G401 (cell line): ENCODE measurements at places on chromosomes 1 and 21. TPM values are rescaled to one million over a fixed set of nuclear protein-coding genes. Genes with fewer than 3 reads are reported as not detected.

SMIM12 gene
- total RNA-seq = 64.5 and 72.1 TPM in 2 replicates

- peak; percentile 34 for DNase-seq
These were observed 637 bp upstream of the MYBPHL start for GRCh38 chr1:109307274-109308021.

GRCh38 chr21:33968995-33969348 lies 53.4 kb upstream of the ATP5PO start:
- no peak for DNase-seq

DNA sequence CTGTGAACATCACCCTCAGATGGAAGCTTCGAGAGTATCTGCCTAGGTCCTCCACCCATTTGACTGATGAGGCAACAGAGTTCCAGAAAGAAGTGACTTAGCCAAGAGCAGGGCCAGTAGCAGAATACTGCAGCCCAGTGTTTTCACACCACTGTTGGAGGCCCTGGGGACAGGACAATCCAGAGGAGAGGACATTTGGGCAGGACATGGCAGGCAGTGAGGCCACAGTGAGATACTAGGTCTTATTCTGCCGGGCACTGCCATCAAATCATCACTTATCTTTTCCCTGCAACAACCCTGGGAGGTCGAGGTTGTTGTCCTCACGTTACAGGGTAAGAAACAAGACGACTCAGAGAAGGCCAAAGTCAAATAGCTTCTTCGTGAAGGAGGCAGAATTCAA lies 5.5 kb upstream of the FOXO6 start:
- DNase-seq = no peak

DNA sequence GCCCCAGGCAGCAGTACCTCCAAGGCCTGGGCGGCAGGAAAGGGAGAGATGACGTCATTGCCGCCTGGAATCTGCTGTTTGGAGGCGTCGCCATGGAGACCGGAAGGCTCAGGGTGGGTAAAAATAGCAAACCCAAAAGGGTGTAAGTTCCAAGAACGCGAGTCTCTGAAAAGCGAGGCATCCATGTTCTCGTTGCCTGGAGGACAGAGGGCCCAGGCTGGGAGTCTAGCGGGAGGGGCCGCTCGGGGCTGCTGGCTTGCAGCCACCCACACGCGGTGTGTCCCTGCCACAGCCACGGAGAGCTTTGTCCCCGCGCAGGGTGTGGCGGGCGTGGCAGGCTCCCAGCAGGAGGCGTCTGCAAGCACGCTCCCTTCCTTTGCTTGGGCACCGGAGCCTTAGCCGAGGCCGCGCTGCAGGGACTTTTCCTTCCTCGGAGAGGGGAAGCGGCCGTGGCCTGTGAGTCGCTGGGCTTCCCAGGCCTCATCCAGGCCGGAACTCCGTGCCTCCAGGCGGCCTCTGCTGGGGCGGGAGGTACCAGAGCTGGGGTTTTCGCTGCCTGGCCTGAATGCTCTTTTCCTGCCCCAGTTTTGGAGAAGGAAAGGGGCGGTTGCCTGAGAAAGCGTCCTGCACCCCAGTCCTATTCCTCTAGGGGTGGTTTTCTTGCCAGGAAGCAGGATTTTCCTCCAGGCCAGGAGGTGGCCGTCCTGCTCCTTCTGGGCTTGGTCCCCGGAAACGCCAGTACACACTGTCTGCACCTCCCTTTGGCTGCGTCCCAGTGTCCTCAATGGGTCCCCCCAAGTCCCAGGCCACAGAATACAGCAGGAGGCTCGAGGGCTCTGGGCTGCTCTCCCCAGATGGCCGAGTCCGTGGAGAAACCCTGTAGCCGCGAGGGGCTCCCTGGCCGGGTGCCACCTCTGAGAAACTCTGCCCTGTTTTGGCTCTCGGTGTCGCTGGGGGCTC lies 15.3 kb upstream of the SKI start:
- DNase-seq = peak; percentile 98

DNA sequence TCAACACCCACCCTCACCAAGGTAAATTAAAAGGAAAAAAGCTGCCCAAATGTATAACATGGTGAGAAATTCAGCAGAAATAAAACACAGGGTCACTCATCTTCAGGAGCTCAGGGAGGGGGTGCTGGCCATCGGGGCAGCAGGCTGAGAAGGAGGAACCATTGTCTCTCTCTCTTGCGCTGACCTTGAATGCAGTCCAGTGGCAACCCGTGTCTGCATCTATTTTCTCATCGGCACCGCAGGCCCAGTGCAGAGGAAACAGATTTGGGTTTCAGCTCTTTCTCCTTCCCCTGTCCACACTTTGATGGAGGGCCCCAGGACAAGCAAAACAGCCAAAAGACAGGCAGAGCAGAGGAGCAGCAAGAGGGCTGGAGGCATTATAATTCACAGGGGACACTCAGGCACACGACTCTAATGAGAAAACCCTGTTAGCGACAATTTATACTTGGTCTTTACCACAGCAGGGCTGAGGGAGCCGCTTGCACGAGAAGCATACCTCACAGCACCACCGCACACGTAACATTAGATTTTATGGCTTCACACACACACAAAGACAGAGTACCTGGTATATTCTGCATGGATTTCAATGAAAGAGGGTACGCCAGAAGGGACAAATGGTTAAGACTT lies 18.6 kb downstream of the MKNK1 start:
- no peak for DNase-seq

EPHX1 gene
- total RNA-seq = 23.5 and 30.0 TPM in 2 replicates

RNU1-1 gene
- total RNA-seq = not detected in 2 replicates

- DNase-seq = no peak
These were observed 61.9 kb downstream of the TIAM1 start for GRCh38 chr21:31282095-31282709.

- no peak for DNase-seq
These were observed 888 bp upstream of the COL18A1 start for GRCh38 chr21:45403825-45404729.

- no peak for DNase-seq
These were observed 33.5 kb upstream of the DPT start for GRCh38 chr1:168762473-168762872.

DNA sequence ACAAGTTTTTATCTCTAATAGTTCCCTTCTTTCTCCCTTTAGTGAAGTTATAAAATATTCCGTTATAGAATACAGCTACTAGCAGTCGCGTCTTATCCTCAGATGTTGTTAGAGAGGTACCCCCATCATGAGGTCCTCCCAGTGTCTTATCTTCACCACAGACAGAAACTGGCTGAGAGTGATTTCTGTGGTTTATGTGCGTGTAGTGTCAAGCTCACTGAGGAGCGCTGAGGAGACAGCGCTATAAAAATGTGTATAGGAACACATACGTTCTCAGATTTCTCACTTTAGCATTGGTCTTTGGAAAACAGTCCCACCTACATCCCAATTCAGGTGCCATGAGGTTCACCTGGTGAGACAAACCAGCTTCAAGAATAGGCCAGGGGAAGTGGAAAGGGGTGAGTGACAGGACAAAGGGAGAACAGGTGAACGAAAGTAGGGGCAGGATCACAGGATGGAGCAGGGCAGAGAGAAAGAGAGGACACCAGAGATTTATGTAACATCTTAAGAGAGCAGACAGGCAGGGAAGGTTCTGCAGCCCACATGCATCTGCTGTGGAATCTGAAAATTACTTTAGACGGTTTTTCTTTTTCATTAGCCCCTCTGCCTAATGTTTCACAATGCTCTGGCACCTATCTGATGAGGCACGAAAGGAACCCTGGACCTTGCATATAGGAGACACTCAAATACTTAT lies 2.7 kb upstream of the PLEKHO1 start:
- peak; percentile 34 for DNase-seq

GRCh38 chr1:100359139-100359538 lies 6.8 kb downstream of the CDC14A start:
- no peak for DNase-seq

TSPAN1 gene
- 5.9 TPM in 1 of 2 replicates, not detected in the other for total RNA-seq

LGR6 gene
- not detected in 2 replicates for total RNA-seq

- no peak for DNase-seq
These were observed 36.0 kb downstream of the RNU1-1 start for GRCh38 chr1:16478091-16478490.

GRCh38 chr1:14362331-14362730 lies 236.2 kb upstream of the KAZN start:
- DNase-seq = no peak

- no peak for DNase-seq
These were observed 39.0 kb downstream of the TENT5C start for GRCh38 chr1:117644696-117645311.

PTPRF gene
- total RNA-seq = 46.6 and 61.3 TPM in 2 replicates

CD34 gene
- total RNA-seq = not detected in 2 replicates

DNA sequence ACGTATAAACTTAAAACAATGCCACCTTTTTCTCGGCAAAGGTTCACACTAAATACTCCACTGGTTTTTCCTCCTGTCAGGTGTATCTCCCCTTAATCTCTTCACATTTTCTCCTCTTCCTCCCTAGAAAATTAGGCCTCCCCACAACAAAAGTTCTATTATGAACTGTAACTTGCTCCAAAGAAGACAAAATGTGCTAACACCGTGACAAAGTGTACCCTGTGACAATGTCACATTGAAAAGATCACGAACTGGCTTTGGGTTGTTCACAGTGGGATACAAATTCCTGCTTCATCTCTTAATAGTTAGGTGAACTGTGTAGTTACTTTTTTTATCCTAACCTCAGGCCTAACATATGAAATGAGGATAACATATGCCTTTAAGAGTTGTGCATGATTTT lies 6.0 kb downstream of the NUCKS1 start:
- no peak for DNase-seq

DNA sequence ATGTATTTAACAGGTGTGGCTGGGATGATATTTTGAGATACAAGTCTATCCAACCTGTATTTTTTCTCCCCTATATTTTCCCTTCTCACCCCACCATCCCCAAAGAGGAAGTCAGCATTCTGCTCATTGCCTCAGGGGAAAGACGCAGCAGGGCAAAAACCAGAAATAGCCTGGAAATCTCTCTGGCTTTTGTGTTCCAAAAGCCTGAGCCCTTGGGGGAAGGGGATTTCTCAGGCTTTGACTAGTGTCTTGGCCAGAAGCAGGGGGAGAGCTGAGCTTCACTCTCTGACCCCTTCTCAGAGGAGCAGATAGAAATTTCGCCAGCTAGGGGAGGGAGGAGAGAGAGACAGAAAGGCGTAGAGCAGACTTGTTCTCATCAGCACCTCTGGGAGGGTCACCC lies 244.7 kb downstream of the RRAGC start:
- DNase-seq = no peak

GRCh38 chr1:175252561-175252960 lies 60.0 kb upstream of the KIAA0040 start:
- DNase-seq = no peak

LPAR3 gene
- total RNA-seq = not detected in 2 replicates

IL20 gene
- not detected in 2 replicates for total RNA-seq

- DNase-seq = no peak
These were observed 10.2 kb downstream of the TNFRSF14 start for GRCh38 chr1:2566101-2567045.

PTGFR gene
- not detected in 2 replicates for total RNA-seq

DNA sequence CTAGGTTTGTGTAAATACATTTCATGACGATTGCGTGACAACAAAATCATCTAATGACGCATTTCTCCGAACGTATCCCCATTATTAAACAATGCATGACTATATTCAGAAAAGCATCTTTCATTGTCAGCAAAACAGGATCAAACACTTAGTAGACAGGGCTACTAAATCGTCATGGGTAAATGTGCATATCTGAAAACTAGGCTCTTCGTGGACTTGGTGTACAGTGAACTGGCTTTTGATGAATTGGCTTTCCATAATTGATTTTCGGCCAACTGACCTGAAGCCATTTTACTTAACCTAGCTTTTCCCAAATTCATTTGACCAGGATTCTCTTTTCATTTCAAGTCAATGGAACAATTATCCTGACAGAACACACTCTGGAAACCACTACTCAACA lies 665.0 kb downstream of the SMYD3 start:
- no peak for DNase-seq

- DNase-seq = no peak
These were observed 706.3 kb downstream of the ADGRL2 start for GRCh38 chr1:82507011-82507410.

DNA sequence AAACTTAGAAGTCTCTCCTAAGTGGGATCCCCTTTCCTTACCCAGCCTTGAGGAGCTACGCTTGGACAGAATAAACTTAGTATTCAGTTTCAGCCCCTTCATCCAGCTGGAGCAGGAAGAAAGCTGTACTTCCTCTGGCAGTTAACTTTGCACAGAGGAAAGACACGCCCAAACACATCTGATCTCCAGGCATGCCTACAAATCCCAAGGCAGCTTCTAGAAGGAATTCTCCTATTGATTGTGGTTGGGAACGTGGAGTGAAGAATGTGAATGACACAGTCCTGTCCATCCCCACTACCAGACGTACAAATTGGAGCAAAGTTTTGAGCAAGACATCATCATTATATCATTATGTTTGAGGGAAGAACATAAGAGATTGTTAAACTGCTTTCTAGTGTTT lies 6.6 kb upstream of the AK4 start:
- no peak for DNase-seq

DNA sequence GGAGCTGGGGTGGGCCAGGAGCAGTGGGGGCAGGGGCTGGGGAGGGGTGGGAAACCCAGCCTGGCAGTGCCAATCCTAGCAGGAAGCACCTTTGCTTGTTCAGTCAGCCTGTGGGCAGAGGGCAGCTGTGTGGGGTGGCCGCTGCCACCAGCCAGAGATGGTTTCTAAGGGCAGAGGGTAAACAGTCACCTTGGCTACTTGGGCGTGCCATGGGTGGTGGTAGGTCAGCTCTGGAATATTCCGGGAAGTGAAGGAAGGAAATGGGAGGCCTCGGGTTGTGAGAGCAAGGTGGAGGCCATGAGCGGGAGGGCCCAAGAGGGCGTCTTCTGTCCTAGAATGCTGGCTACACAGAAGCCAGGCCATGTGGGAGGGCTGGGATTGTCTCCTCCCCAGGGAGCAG lies 20.7 kb upstream of the WNT4 start:
- DNase-seq = no peak

UBXN10 gene
- 0.98 and 3.5 TPM in 2 replicates for total RNA-seq

GRCh38 chr1:3369446-3370076 lies 84.9 kb upstream of the ARHGEF16 start:
- DNase-seq = no peak

DNA sequence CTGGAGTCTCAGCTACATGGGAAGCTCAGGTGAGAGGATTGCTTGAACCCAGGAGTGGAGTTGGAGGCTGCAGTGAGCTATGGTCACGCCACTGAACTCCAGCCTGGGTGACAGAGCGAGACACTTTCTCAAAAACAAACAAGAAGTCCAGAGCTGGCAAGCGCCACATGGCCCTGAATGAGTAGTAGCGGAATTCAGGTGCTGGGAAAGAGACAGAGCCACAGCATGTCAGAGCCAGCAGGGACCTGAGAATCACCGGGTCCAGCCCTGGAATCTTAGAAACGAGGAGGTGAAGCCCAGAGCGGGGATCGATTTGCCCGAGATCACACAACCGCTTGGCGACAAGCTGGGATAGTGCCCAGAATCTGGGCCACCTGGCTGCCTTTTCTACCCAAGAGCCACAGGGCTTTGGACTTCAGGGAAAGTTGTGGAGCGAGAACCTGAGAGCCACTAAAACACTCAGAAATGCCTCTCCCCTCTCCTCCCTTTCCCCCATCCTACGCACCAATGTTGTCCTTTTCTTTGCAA lies 9.8 kb downstream of the ARL8A start:
- no peak for DNase-seq

PIGR gene
- not detected in 2 replicates for total RNA-seq
